Substantia nigra (tissue), 51 donors: ENCODE measurements at places on chromosomes 16 and 17.

DNA sequence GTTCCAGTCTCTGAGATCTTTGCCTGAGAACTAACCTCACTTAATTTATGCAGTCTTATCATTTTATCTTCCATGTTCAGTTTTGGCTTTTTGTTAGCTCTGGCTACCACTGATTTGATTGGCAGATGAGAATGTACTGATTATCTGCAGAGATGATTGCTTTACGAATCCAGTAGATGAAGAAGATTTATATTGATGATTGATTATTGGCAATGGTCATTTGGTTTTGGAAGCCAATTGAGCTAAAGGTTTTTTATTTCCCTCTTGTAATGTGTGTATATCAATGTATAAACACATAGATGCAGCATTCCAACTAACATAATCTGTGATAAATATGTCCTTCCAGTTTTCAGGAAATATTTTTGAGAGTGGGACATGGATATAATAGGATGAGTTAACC is 763.6 kb downstream of the CDH11 start:
- DNase-seq, result no peak

DNA sequence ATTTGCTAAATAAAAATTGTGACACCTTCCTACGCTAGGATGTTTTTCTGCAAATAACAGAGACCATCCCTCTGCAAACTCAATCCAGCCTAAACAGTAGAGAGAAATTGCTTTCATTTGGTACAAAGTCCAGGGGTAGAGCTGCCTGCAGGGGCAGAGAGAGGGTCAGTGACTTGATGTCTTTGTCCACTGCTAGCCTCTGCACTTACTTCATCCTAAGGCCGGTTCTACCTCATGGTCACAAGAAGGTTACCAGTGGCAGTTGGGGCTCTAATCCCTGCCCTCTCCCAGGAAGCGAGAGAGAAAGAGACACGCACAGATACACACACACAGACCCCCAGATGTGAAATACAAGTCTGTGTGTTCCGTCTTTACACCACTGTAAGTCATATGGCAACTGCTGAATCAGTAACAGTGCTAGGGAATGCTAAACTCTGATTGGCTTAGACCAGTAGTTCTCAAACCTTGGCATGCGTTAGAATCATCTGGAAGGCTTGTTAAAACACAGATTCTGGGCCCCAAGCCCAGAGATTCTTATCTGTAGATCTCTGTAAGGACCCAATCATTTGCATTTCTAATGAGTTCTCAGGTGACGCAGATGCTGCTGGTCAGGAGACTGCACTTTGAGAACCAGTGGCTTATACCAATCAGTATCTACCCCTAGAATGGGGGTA is 13.1 kb upstream of the LPCAT2 start:
- no peak for DNase-seq

- DNase-seq, result no peak
Observed at GRCh38 chr17:50021681-50022370, 26.8 kb upstream of the DLX3 start.

- DNase-seq, result no peak
Observed at GRCh38 chr16:78990309-78990701, 610.2 kb downstream of the MAF start.

GRCh38 chr17:31780483-31780882 is 78.6 kb downstream of the COPRS start:
- no peak for DNase-seq

- no peak for DNase-seq
Observed at GRCh38 chr17:44642834-44643233, 13.4 kb upstream of the MEIOC start.

DNA sequence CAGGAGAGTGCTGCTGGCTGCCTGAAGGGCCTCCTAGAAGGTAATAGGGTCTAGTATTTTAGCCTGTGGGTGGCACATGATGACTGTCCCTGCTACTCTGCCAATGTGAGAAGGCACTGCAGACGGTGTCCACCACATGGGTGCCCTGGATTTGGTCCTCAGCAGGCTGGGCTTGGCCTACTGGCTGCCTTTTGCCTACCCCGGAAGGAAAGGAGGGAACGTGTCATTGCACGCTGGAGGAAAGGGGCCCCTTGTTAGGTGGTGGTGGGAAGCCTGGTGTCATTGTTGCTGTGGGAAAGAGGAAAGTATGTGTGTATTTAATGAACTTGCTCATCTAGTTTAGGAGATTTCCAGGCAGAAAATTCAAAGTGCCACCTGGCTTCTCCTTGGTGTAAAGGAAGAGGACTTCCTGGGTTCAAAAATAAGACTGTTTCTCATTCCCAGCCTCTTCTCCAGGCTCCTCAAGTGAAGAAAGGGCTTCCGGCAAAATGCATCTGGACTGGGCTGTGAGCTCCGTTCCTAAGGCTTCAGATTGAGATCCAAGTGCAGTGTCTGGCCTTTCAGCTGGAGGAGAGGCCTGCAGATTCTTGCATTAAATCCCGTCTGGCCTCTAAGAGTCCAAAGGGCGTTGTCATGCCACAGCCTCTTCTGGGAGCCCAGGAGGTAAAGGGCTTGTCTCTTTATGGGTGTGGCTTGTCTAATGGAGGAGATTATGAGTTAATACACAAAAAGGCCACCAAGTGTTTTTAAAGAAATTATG is 55.1 kb downstream of the RPTOR start:
- no peak for DNase-seq

DNA sequence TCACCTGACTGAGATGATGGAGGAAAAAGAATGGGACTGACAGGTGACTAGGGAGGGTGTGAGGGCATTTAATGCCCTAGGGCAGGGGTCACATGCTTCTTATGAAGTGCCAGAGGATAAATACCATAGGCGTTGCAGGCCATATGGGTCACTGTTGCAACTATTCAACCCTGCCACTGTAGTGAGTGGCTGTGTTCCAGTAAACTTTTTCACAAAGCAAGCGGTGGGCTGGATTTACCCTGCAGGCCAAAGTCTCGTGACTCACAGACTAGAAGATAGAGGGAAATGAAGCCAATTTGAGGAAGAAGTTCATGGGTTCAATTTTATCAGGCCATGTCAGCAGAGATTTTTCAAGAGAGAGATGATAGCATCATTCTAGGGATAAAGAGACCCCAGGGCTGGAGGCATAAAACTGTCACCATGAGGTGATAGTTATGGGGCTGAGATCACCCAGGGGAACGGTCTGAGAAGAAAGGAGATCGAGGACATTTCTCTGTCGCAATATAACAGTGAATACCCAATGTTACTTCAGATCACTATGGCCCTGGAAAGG is 8.6 kb downstream of the ARHGAP17 start:
- DNase-seq, result no peak

GRCh38 chr17:83177611-83178532 is 98.5 kb downstream of the METRNL start:
- no peak for DNase-seq

DNA sequence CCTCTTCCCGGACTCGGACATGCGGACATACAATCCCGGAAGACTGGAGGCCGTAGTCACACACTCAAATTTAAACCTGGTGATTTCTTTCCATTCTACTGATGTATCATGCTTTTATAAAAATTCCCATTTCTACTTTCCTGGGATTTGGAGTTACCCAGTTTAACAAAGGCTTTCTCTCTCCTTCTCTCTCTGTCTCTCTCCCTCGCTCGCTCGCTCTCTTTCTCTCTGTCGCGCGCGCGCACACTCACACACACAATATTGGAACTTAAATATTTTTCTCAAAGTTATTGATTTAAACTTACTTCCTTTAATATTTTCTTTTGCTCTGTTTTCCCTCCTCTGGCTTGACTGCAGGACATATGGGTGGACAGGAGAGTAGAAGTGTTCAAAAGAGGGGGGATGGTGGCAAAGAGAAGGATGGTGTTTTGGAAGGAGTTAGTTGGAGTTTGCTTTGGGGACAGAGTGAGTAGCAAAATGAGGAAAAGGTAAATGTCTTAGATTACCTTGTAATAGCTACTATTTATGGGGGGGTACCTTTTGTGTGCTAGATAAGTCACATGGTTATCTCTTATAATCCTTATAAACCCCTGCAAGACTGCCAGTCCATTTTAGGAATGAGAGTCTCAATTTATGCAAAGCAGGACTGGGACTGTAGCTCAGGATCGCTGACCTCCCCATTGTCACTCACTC is 878 bp upstream of the TRIM25 start:
- no peak for DNase-seq

GRCh38 chr16:81590714-81591544 is 146.3 kb downstream of the CMIP start:
- no peak for DNase-seq

DNA sequence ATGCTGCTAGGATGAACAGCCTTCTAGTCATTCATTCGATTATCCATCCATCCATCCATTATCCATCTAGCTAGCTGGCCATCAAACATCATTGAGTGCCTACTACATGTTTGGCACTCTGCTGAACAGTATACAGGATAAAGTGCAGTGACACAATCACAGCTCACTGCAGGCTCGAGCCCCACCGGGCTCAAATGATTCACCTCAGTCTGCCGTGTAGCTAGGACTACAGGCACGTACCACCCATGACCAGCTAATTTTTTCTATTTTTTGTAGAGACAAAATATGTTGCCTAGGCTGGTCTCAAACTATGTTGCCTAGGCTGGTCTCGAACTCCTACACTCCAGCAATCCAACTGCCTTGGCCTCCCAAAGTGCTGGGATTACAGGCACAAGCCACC is 50.0 kb downstream of the SSH2 start:
- no peak for DNase-seq
